ENCODE measurements at places on chromosomes 7 and 10.

- no peak for DNase-seq
These were observed 44.4 kb downstream of the TACR2 start for GRCh38 chr10:69372126-69372980.

GRCh38 chr10:30842185-30842584 is 189.5 kb downstream of the ZNF438 start:
- DNase-seq, result no peak

GRCh38 chr7:112648781-112649180 is 141.4 kb downstream of the TMEM168 start:
- no peak for DNase-seq

GRCh38 chr10:4006051-4006450 is 221.0 kb upstream of the KLF6 start:
- no peak for DNase-seq

DNA sequence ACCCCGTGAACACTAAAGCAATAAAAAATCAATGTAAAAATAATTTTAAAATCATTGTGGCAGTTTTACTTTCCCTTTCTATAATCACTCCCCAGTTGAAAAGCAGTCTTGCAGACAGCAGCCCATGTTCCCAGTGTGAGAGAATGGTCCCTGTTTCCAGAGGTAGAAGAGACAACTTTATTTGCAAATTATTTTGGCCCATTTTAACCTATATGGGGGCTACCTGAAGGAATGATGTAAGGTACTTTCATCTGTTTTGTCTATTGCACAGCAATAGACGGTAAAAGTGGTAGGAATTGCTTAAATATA is 559.8 kb downstream of the ZWINT start:
- no peak for DNase-seq

DNA sequence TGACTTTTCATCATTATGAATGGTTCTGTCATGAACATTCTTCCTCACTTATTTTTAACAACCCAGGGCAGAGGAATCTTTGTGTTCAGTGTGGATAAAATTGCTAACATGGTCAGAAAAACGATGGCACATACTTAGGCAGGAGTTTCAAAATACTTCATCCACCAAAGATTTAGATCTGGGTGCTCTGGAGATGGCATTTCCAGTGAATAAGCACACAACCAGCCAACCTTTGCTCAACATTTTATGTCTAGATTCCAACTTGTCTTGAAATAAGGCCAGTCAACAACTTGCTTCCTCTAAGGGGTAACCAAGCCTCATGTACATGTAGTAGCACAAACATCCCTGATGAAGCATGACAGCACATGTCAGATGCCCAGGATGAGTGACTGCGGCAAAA is 33.4 kb upstream of the ADRB1 start:
- no peak for DNase-seq

GRCh38 chr7:83484826-83485225 is 164.1 kb downstream of the SEMA3E start:
- DNase-seq, result no peak

DNA sequence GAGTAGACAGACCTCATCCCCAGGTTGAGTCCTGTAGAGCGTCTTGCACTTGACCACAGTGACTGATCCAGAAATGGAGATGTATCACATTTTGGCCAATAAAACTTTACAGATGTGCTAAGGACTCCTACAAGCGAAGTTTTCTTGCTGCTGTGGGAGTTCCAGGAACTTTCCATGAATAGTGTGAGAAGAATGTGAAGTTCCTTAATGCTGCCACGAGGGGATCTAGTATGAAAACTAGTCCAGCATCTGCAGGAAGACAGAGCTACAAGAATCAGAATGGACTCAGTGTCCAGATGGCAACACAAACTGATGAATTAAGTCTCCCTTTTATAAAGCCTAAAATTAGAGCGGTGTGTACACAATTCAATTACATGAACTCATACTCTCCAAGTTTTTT is 14.8 kb upstream of the LSM8 start:
- no peak for DNase-seq

DNA sequence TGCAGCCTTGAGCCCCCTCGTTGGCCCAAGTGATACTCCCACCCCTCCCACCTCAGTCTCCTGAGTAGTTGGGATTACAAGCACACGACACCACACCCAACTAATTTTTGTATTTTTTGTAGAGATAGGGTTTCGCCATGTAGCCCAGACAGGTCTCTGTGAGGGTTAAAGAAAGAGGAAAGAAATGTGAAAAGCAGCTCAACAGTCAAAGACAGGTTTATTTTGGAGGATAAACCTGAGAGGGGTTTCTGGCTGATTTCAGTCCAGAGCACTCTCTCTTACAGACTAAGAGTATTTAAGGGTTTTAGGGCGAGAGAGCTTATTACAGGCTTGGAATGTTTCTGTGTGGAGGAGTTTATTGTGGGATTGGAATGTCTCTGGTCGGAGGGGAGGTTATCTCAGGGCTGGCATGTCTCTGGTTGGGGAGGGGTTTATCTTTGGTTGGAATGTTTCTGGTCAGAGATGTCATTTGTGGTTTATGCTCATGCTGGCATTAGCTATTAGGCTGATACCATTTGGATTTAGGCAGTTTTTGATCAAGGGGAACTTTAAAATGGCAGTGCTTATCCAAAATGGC is 26.1 kb upstream of the SNX10 start:
- DNase-seq, result no peak

DNA sequence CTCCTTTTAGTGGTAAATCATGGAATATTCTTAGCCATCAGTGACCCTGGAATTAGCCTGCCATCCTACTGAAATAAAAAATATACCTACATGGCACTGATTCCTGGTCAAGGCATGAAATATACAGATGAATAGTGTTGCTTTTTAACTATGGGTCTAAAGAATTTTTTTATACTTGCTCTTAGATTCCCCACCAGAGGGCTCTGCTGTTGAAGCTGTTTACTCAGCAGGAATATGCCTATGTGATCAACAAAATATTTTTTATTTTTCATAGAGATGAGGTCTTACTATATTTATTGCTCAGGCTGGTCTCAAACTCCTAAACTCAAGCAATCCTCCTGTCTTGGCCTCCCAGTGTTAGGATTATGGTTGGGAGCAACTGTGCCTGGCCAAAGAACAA is 13.5 kb downstream of the ZC3HC1 start:
- DNase-seq, result no peak

GRCh38 chr10:11080564-11080984 is 62.9 kb downstream of the CELF2 start:
- no peak for DNase-seq

DNA sequence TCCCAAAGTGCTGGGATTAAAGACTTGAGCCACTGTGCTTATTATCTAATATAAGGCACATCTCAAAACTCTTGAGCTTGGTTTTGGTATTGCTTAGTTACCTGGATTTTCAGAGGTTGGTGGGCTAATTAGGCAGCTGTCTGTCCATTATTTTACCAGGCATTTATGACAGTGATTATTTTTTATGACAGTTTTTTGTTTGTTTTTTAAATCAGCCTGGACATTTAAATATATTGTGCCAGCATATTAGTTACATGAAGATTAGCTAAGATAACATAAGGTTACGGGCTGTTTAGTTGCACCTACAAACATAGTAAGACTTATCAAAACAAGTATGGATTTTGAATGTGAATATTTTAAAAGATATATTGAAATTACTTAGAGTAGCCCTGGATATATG is 2.6 kb upstream of the ZRANB1 start:
- DNase-seq, result no peak

GRCh38 chr10:29389935-29390334 is 101.1 kb downstream of the LYZL1 start:
- no peak for DNase-seq

DNA sequence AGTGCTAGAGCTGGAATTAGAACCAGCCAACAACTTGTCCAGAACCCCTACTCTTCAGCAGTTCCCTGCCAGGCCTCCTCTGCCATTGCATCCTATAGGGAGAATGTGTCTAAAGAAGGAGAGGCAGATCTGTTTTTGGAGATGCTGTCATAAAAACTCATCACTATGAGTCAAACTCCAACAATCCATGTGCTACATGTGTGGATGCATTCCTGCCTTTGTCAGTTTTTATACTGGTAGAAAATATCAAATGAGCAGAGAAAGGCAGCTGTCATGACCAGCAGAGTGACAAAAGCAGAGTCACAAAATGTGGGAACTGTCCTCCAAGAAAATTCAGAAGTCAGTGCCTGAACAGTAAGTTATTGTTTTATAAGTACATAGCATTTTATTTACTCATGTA is 93.0 kb downstream of the ABLIM1 start:
- DNase-seq, result no peak

GRCh38 chr7:78127009-78127408 is 328.4 kb downstream of the PHTF2 start:
- DNase-seq, result no peak

DNA sequence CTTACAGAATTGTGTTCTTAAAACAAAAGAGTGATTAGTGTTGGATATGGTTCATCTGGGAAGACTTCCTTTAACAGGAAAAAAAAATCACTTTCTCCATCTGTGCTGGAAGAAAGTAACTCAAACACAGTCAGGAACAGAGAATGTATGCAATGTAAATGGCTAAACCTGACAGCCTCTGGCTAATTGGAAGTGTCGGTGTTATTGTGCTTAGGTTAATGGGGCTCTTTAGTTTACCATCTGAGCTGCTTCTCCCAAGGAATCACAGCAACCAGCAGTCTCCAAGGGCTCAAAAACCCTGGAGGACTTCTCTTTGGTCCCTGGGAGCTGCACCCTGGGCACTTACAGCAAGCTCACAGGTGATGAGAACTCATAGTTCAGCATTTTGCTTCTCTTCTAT is 724.5 kb downstream of the LRMDA start:
- no peak for DNase-seq

GRCh38 chr10:17210361-17210760 is 8.9 kb upstream of the TRDMT1 start:
- DNase-seq, result no peak

DNA sequence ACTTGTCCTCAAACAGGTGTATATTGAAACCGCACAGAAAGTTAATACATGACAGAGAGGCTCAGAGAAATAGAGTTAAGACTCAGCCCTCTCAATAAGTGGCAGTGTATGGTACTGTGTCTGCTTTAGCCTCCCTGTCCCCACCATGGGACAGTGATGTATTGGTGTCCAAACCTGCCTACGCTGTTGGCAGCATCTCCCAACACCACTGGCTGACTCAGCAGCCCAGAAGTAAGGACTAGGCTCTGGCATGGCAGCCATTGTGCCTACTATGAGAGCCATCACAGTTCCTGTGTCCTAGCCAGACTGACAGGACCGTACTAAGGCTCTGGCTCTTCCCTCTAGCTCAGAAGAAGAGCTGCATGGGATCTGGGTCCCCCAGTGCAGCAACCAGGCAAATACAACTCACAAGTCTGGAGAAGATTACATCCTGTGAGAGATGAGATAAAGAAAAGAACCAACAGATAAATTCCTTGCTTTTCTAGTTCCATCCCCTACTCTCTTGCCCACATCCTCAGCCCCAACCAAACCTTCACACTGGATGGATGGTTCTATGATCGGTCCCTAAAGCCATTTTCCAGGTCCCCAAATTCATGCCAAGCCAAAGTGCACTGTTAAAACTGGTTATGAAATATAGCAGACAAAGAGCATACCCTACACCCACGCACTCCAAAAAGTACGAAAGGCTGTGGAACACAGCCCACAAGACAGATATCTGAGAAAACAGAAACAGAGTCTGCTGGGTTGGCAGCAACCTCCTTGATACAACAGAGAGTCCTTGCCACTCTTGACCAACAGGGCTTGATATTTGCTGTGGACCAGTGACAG is 44.1 kb upstream of the DMTF1 start:
- DNase-seq, result no peak

GRCh38 chr10:104614245-104614831 is 26.8 kb upstream of the SORCS3 start:
- no peak for DNase-seq

DNA sequence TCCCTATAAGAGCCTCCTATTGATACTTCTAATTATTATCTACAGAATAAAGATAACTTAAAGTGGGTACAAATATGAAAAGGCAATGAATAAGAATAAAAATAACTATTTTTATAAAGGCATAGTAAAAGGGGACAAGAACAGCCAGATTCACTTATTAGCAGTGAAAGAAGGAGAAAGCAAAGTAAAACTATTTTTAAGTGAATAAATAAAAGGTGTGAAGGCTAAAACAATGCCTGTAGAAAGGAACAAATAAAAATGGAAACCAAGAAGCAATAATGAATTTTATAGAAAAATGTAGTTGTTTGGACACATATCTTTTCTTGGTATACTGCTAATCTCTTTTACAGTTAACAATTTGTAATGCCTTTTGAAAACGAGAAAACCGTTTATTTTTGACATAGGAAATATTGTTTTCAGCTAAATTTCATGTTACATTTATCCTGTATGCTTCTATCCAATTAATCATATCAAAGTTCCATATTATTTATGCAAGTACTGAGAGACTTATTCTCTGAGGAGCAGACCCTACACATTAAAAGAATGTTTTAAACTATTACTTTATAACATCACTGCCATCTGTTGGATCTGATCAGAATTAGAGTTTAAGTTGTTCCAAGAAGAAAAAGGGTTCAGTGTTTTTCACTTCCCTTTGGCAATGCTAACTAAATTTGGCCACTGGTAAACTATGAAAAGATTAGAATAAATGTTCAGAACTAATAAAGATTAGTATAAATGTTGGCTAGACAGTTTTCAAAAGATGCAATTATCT is 59.1 kb downstream of the ARMC3 start:
- peak; percentile 37 for DNase-seq

GRCh38 chr10:65518379-65518778 is 1407.5 kb upstream of the LRRTM3 start:
- no peak for DNase-seq

DNA sequence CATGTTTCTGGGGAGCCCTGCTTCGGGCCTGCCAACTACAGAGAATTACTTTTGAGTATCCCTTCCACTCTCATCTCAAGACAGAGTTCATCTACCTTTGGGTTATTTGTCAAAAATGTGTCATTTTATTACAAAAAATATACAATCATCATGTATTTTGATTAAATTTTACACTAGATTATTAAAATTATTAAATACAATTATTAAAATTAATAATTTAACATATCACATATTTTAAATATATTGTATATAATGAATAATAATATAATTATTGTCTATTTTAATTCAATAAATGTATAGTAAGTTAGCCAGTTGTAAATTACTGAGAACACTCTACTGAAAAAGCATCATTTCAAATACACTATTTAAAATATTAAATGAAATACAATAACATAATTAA is 50.9 kb downstream of the FIGNL1 start:
- no peak for DNase-seq

- DNase-seq, result no peak
These were observed 184.7 kb downstream of the EXOC4 start for GRCh38 chr7:133437544-133437943.

- DNase-seq, result no peak
These were observed 23.1 kb downstream of the RCC1L start for GRCh38 chr7:75050501-75050900.

GRCh38 chr10:23111517-23112286 is 16.3 kb downstream of the MSRB2 start:
- no peak for DNase-seq

DNA sequence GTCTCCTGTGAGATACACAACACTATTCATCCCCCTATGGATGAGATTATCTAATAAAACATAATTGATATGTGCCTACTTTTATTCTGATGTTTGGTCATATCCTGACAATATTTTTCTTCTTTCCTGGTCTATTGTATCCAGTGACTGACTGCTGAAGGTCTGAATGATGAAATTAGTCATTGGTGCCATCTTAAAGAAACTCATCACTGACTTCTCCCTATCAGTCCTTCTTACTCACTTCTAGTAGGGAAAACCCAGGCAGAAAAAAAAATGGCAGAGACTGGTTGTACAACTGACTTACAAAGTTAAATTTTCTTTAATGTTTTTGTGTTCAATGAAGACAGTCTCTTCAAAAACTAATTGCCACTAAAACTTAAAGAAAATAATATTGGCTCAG is 377.4 kb downstream of the HTR7 start:
- DNase-seq, result no peak

All from NCI-H446 treated with DMSO at 0.1 percent for 48 hours (cell line).